ENCODE measurements at places on chromosomes 12 and 14.

- DNase-seq = no peak
Observed at GRCh38 chr14:105492971-105493871, 2.2 kb downstream of the TEDC1 start.

DNA sequence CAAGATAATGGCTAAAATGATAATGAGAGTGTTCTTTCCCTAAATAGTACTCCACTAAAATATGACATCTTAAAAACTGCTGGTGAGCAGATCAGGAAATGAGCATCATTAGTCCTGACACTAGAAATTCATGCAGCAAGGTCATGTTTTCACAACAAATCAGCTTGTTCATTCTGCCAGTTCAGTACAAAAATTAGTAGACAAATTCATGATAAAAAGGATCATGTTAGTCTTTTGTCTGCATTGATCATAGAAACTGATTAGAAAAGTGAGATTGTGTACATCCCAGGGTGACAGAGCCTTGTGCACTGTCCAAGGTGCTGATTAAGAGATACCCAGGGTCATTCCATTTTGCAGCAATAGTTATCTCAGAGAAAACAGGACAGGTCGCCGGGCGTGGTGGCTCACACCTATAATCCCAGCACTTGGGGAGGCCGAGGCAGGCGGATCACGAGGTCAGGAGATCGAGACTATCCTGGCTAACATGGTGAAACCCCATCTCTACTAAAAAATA lies 163.6 kb downstream of the RIMBP2 start:
- DNase-seq = no peak

DNA sequence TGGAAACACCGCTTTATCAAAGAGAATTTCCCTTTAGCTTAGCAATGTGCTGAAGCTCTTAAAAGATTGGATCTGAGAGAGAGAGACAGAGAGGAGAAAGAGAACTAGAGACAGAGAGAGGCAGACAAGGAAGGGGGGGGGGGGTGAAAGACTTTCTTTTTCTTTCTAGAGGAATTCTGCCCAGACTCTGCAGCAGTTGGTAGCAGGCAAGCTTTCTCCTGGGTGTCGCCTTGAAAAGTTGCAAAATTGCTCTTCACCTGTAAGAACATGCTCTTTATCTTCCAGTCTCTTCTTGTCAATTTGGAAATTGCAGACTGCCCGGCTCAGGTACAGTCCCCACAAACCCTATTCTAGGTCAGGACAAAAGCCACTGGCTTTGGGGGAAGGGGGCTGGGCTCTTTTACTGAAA lies 2.9 kb upstream of the OTX2 start:
- DNase-seq = no peak

DNA sequence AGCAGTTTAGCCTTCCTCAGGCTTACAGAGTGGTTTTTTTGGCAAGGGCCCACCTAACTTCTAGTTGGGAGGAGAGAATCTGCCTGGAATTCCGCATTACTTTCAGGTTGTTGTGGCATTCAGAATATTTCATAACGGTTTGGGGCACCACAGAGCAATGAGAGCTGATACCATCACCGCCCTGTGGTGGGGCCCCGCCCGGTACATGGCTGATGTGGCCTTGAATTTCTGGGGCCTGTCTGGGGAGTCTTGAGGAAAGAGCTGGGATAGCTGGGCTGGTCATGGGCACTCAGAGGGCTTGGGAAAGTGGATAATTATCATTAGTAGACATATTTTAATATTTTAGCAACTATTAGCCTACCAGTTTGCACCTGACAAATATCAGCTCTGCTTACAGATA lies 4.2 kb downstream of the TESPA1 start:
- no peak for DNase-seq

GRCh38 chr12:28180786-28181185 lies 9.5 kb upstream of the CCDC91 start:
- no peak for DNase-seq

All from inflammatory macrophage treated with lipopolysaccharide for 4 hours (primary cell).